Nephron progenitor cell (in vitro differentiated cells): ENCODE measurements at places on chromosomes 1 and 21.
A peak's percentile ranks its signal among the peaks of the same experiment; 100 is the strongest.

DNA sequence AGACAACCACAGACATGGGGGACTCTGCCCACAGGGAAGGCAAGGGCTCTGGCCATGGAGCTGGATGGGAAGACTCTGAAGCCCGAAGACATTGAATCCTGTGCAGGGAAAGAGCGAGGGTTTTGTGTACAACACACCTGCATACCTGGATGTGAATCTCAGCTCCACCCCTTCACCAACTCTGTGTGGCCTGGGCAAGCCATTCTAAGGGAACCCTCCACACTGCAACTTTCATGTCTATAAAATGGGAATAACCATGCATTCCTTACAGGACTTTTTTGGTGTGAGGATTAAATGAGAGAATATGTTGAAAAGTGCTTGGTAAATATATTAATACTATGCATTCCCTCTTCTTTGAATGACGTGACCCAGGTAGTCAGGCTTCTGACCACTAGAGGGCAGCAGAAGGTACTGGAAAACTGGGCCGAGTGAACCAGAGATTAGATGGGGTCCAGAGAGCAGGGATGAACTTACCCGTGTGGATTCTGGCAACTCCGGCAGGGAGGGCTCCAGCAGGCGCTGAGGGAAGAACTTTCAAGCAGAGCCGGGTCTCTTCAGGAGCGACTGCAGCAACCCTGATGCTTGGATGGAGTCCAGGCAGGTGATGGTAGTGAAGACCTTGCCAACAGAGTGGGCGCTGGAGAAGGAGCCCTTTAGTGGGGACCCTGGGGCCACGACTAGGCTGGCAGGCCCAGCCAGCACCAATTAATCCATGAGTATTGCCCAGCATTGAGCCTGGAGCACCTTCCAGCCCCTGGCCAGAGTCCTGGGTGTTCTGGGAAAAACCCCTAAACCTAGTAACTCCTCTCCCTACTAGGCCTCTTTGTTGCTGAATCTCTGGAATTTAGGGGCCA lies 834 bp upstream of the ELF3 start:
- H3K27ac ChIP-seq = peak overlapping the region; percentile 95
- peak overlapping the region; percentile 73 for H3K4me3 ChIP-seq
- H3K36me3 ChIP-seq = peaks cover 24% of the 10 kb centered on the region
- peaks cover 40% of the 10 kb centered on the region for H3K4me1 ChIP-seq

- no peak for DNase-seq
- H3K4me3 ChIP-seq = peak overlapping the region; percentile 89
- no peaks in the 10 kb centered on the region for H3K36me3 ChIP-seq
Observed at GRCh38 chr1:229557200-229557850, 1.2 kb downstream of the ABCB10 start.

DNA sequence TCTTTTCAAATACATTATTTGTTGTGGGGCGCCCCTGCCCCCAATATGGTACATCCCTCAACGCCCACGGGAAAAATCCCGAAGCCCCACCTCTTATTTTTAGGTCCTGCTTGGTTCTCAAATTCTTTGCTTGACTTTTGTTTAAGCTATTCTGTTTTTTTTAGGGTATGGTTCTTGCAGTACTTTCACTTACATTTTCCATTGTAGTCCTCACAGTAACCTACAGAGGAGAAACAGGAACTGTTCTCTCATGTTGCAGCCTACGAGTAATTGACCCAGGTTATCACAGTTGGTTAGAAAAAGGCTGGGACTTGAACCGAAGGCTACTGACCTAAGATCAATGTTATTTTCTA lies 697 bp upstream of the C21orf91 start:
- peaks cover 28% of the 10 kb centered on the region for H3K4me1 ChIP-seq

DNA sequence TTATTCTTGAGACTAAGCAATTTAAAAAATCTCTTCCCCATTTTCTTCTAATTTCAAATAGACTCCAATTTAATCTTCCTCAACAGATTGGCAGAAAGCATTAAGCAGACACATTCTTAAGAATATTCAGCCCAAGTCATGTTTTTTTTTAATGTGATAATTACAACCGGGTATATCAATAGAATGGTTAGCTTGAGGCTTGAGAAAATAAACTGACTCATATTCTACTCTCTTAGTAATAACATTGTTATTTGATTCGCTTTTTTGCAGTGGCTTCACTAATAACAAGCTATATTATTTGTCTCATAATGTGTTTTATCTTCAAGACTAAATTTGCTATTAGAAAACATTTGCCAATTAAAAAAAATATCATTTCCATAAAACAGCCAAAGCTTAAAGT lies 488.6 kb upstream of the RGS18 start:
- no peaks in the 10 kb centered on the region for H3K27me3 ChIP-seq
- no peak for DNase-seq
- no peak overlapping the region for H3K4me3 ChIP-seq
- H3K36me3 ChIP-seq = no peaks in the 10 kb centered on the region

DNA sequence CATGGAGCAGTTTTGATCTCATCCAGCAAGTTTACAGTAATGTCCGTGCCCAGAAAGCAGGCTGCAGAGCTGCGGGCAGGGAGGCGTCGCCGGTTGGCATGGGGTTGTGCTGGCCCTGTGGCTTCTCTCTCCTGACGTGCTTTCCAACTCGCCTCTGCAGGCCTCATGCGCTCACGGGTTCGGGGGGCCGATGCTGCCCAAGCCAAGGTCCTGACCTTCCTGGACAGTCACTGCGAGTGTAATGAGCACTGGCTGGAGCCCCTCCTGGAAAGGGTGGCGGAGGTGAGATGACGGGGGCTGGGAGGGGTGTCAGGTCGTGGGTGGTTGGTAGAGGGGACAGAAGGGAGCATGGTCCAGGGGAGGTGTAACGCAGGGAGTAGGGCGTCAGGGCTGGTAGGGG lies 176.1 kb downstream of the GALNT2 start:
- peaks cover 59% of the 10 kb centered on the region for H3K36me3 ChIP-seq
- H3K4me1 ChIP-seq = peaks cover 33% of the 10 kb centered on the region

DNA sequence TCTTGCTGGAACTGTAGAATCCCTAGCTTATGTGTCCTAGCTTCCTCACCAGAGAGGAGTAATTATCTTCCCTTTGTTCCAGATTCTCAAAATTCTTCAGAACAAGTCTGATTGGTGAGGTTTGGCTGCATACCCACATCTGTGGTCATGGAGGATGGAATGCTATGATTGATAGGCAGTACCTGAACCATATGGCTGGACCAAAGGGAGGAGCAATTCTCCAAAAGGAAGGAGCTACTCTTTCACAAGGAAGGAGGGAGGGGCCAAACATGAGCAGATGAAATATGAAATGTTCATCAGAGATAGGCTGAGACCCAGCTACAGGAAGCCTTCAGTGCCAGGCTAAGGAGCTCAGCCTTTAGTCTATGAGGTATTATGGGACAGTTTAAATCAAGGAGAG lies 5.0 kb upstream of the RNF19B start:
- H3K4me1 ChIP-seq = peaks cover 17% of the 10 kb centered on the region
- no peak for DNase-seq
- no peak overlapping the region for H3K4me3 ChIP-seq
- H3K36me3 ChIP-seq = no peaks in the 10 kb centered on the region

DNA sequence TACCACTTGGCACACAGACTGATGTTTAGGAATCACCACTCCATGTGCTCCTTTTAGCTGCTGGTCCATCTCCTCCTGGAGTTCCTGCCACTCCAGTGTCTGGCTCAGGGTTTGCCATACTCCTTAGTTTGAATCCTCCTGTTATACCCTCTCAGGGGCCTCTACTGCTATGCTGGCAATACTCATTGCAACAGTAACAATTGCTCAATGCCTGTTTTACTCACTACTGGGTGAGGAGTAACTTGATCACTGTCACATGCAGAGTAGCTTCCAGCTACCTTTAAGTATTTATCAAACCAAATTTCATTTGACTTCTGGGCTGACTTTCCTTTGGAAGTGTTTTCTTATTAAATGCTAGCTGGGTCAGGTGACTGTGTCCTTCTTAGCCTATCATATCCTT lies 107.2 kb upstream of the WLS start:
- H3K36me3 ChIP-seq = no peaks in the 10 kb centered on the region
- no peak for DNase-seq
- H3K4me3 ChIP-seq = no peak overlapping the region
- no peaks in the 10 kb centered on the region for H3K4me1 ChIP-seq
- H3K27me3 ChIP-seq = peaks cover 6% of the 10 kb centered on the region
- no peak overlapping the region for H3K27ac ChIP-seq

- no peaks in the 10 kb centered on the region for H3K36me3 ChIP-seq
- no peak for DNase-seq
- H3K4me3 ChIP-seq = no peak overlapping the region
- no peaks in the 10 kb centered on the region for H3K4me1 ChIP-seq
- H3K27ac ChIP-seq = no peak overlapping the region
Observed at GRCh38 chr1:235852887-235853286, 13.8 kb downstream of the LYST start.

- no peaks in the 10 kb centered on the region for H3K27me3 ChIP-seq
- H3K36me3 ChIP-seq = no peaks in the 10 kb centered on the region
- peaks cover 56% of the 10 kb centered on the region for H3K4me1 ChIP-seq
- no peak overlapping the region for H3K4me3 ChIP-seq
- H3K27ac ChIP-seq = no peak overlapping the region
- DNase-seq = no peak
Observed at GRCh38 chr1:220491891-220492290, 36.0 kb upstream of the MARK1 start.

GRCh38 chr1:165851034-165851658 lies 23.7 kb downstream of the UCK2 start:
- H3K4me3 ChIP-seq = no peak overlapping the region
- no peak overlapping the region for H3K27ac ChIP-seq
- H3K36me3 ChIP-seq = peaks cover 51% of the 10 kb centered on the region
- no peak for DNase-seq
- H3K27me3 ChIP-seq = no peaks in the 10 kb centered on the region

DNA sequence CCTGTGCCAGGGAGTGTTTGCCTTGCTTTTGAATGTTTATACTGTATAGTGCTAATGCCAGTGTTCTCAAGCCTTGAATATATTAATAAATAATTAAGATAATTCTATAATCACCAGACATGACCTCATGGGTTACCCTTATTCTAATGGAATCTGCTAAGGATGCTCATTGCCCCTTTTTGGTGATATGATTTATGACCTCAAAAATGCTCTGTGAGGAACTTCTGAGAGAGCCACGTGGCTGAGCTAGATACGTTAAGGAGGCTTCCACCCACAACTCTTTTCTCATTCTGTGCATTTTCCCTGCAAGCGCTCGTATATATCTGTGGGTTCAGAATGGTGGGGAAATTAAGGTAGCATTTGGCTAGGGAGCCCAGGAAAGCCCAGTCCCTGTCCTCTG lies 19.6 kb upstream of the SLC30A1 start:
- no peak for DNase-seq
- peaks cover 3% of the 10 kb centered on the region for H3K27me3 ChIP-seq
- H3K36me3 ChIP-seq = no peaks in the 10 kb centered on the region

DNA sequence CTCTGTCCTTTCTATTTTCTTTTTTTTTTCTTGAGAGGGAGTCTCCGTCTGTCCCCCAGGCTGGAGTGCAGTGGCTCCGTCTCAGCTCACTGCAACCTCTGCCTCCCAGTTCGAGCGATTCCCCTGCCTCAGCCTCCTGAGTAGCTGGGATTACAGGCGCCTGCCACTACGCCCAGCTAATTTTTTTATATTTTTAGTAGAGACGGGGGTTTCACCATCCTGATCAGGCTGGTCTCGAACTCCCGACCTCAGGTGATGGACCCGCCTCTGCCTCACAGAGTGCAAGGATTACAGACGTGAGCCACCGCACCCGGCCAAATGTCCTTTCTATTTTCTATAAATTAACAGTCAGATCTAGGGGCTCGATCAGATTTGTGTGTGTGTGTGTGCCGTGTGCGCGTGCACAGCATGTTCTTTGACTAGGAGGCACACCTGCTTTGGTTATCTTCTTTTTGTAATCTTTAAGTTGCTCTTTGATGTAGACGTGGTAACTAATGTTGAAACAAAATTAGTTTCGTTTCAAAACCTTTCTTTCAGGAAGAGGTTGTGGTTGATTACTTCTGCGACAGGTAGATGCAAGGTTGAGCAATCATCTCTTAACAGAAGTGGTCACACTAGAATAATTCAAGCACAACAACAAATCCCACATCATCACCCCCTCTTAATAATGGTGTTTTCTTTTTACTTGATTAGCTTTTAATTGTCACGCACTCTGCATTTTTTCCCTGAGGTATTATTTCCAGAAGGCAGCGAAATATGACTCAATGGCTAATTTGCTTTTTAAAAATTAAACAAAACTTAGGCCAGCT lies 779 bp upstream of the DEGS1 start:
- DNase-seq = no peak
- H3K4me3 ChIP-seq = peak overlapping the region; percentile 83
- H3K27me3 ChIP-seq = peaks cover 7% of the 10 kb centered on the region
- H3K36me3 ChIP-seq = peaks cover 25% of the 10 kb centered on the region
- H3K4me1 ChIP-seq = peaks cover 40% of the 10 kb centered on the region
- H3K27ac ChIP-seq = peak overlapping the region; percentile 75

- DNase-seq = no peak
- H3K4me3 ChIP-seq = no peak overlapping the region
- no peaks in the 10 kb centered on the region for H3K27me3 ChIP-seq
- no peak overlapping the region for H3K27ac ChIP-seq
- H3K36me3 ChIP-seq = no peaks in the 10 kb centered on the region
- H3K4me1 ChIP-seq = peaks cover 4% of the 10 kb centered on the region
Observed at GRCh38 chr21:27277110-27277509, 310.2 kb upstream of the ADAMTS5 start.

DNA sequence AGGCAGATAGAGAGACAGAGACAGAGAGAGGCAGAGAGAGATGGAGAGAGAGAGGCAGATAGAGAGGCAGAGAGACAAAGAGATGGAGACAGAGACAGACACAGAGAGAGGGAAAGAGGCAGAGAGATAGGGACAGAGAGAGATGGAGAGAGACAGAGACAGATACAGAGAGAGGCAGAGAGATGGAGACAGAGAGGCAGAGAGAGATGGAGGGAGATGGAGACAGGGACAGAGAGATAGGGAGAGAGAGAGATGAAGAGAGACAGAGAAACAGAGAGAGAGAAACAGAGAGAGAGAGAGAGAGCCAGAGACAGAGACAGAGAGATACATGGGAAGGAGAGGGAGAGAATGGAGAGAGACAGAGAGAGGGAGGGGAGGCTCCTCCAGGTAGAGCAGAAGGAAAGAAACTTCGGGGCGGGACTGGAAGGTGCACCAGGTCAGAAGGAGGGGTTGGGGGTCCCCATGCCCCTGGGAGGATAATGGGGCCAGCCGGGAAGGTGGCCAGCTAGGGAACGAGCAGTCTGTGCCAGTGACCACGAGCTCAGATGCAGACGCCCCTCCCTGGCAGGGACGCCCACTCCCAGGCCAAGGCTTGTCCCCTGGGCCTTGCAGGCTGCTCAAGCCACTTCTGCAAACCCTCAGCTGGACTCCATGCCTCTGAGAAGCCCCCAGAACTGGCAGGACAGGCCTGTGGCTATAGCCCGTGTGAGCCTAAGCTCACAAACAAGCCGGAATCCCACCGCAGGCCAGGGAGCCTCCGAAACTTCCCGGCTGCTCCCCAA lies 3.3 kb downstream of the FNDC10 start:
- DNase-seq = peak; percentile 33
- no peaks in the 10 kb centered on the region for H3K36me3 ChIP-seq
- no peak overlapping the region for H3K4me3 ChIP-seq
- H3K27ac ChIP-seq = no peak overlapping the region
- peaks cover 9% of the 10 kb centered on the region for H3K4me1 ChIP-seq

GRCh38 chr1:54337928-54338327 lies 68.3 kb downstream of the SSBP3 start:
- no peak overlapping the region for H3K27ac ChIP-seq
- no peak for DNase-seq
- H3K27me3 ChIP-seq = no peaks in the 10 kb centered on the region
- H3K4me3 ChIP-seq = no peak overlapping the region
- H3K4me1 ChIP-seq = peaks cover 92% of the 10 kb centered on the region
